SJSA1 (cell line): ENCODE measurements at places on chromosomes 2 and 18. TPM values are rescaled to one million over a fixed set of nuclear protein-coding genes. Genes with fewer than 3 reads are reported as not detected.

The RAB11FIP5 gene
- 15.5 and 23.0 TPM in 2 replicates for total RNA-seq

The RGPD3 gene
- total RNA-seq = 0.03 and 0.39 TPM in 2 replicates

The AFF3 gene
- total RNA-seq = 0.18 TPM in 1 of 2 replicates, not detected in the other

The IL36B gene
- not detected in 2 replicates for total RNA-seq

The CD8A gene
- not detected in 2 replicates for total RNA-seq

The SYT4 gene
- total RNA-seq = not detected in 2 replicates

The CABLES1 gene
- 3.2 and 5.1 TPM in 2 replicates for total RNA-seq

The GALNT5 gene
- total RNA-seq = 1.7 and 2.7 TPM in 2 replicates

The CIAO1 gene
- total RNA-seq = 86.9 and 88.2 TPM in 2 replicates

The DSG1 gene
- total RNA-seq = not detected in 2 replicates

The LAMA1 gene
- 5.2 and 6.4 TPM in 2 replicates for total RNA-seq
